Spinal cord (tissue), 10 donors: ENCODE measurements at places on chromosomes 3 and 15.

- no peak for DNase-seq
These were observed 71.0 kb downstream of the EDEM1 start for GRCh38 chr3:5258526-5258925.

DNA sequence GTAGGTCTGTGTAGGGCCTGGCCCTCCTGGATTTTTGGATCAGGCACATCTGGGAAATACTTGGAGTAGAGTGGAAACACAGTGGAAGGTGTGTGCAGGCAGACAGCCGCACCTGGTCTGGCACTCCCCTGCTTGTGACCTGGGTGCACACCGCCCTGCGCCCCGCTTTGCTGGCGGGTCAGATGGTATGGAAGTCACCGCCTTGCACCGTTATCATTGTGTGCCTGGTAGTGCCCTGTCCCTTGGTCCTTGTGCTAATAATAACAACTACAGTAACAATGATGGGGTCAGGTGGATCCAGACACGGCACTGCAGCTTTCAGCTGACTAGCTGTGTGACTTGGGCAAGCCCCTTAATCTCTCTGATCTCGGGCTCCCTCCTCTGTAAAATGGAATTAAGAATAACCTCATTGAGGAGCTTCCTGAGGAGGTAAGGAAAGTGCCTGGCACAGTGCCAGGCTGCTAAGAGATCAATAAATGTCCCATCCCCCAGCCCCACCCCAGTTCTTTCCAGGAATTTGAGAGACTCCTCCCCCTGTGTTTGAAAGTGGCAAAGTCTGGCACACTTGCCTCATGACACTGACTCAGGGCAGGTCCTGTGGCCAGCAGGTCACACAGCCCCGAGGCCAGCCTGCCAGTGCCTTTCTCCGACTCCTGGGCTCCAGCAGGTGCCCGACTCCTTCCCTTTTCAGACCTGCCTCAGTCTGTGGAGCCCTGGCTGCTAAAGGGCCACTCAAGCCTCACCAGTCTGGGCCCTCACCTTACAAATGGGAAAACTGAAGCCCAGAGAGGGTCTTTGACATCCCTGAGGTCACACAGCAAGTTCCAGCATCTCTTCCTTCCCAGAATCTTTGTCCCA lies 9.8 kb downstream of the ISG20 start:
- DNase-seq: no peak

GRCh38 chr3:78781351-78781750 lies 986.4 kb downstream of the ROBO1 start:
- DNase-seq: no peak

DNA sequence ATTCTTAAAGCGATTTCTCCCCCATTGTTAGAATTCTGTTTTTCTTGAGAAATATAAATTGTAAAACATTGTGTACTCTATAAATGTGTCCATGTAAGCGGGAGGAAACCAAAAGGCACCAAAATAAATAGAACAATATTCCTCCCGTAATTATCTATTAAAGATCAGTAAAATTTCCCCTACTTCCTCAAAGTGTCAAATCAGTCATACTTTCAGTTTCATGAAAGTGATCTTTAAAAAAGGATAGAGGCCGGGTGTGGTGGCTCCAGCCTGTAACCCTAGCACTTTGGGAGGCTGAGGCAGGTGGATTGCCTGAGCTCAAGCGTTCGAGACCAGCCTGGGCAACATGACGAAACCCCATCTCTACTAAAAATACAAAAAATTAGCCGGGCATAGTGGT lies 278.9 kb downstream of the MECOM start:
- DNase-seq: no peak

- no peak for DNase-seq
These were observed 6.2 kb downstream of the ZDHHC3 start for GRCh38 chr3:44969828-44970179.

DNA sequence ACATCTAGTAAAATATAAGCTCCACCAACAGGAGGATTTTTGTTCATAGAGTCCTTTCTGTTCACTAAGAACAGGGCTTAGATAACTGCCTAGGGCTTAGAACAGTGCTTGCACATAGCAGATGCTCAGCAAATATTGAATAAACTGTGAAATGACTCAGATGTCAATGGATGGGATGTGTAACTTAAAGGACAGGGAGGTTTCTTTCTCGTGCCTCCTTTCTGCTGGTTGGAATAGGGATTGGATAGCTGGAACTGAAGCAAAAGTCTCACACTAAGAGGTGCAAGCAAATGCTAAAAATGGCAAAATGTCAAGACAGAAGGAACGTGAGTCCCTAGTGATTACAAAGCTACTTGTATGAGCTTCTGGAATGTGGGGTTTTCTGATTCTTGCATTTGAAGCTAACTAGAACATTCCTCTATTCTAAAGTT lies 392.8 kb upstream of the WNT5A start:
- DNase-seq: no peak

DNA sequence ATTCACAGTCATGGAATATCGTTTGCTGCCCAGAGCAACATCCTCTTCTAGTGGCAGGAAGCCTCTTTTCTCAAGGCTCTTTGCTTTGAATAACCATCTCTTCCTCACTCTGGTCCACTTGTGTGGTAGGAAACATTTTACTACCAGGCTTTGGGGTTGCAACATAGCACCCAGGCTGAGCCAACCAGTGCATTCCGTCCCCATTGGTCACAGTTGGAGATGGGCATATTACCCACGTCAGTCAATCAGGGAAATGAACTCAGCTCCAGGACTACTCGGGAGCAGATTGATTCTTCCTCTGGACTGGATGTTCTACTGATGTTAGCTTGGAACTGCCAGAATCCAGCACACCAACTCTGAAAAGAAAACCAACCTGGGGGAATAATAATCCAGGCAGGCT lies 4.2 kb upstream of the PEX5L start:
- DNase-seq: no peak

DNA sequence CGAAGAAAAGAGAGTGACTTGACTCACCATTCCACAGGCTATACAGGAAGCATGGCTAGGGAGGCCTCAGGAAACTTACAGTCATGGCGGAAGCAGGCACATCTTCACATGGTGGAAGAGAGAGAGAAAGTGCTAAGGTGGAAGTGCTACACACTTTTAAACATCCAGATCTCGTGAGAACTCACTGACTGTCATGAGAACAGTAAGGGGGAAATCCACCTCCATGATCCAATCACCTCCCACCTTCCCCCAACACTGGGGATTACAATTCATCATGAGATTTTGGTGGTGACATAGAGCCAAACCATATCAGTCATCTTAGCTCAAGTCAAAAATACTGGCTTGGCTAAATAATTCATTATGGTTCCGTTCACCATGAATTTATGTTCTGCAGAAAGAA lies 45.3 kb upstream of the NEDD4 start:
- DNase-seq: no peak

DNA sequence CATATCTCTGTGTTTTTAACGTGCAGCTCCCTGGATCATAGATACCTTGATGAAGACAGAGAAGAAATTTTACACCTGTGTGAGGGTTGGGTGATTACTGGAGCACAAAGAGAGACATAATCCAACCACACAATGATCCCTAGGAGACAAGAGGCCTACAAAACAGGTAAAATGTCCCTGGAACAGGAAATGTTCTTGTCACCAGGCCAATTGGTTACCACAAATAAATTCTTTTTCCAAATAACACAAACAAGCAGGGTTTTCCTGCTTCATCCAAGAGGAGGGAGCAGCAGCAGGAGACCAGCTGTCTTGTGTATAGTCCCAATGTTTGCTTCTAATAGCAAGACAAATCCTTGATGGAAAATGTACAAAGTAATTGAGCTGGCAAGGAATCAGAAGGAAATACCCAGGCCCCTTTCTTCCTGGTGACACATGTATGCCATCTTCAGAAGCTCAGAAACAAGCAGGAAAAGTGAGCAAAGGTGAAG lies 1.4 kb downstream of the MGLL start:
- DNase-seq: no peak

GRCh38 chr15:36282821-36283220 lies 296.6 kb upstream of the CDIN1 start:
- no peak for DNase-seq

GRCh38 chr3:100882571-100882984 lies 110.6 kb downstream of the ABI3BP start:
- no peak for DNase-seq

GRCh38 chr3:188904670-188905069 lies 267.1 kb upstream of the TPRG1 start:
- DNase-seq: no peak

DNA sequence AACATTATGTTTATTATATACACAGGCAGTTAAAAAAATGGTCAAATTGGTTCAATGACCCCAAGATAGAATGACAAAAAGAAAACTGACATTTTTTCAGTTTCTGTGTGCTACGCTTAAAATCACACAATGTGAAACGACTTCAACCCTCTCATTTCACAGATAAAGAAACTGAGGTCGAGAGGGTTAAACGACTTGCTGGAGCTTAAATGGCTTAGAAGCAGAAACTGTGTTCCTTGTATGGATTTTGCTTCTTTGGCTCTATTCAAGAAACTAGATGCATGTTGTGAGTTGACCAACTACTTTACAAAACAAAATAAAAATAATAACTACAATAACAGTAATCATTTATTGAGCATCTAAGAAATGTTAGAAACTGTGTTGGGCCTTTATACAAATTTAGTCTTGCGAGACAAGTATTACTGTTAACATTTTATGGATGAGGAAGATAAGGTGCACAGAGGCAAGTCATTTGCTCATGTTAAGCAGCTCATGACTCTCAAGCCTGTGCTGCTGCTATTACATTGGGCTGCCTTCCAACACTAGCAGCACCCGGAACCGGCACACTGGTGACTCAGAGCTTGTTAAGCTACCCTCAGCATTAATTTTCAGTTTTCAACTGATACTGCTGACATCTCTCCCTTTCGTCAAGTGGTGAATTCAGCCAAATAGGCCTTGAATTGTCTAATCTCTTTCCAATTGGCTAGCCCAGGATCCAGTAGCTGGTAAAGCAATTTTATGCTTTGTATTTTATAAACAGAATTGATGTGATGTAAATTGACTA lies 487.6 kb downstream of the NAALADL2 start:
- DNase-seq: peak; percentile 37

DNA sequence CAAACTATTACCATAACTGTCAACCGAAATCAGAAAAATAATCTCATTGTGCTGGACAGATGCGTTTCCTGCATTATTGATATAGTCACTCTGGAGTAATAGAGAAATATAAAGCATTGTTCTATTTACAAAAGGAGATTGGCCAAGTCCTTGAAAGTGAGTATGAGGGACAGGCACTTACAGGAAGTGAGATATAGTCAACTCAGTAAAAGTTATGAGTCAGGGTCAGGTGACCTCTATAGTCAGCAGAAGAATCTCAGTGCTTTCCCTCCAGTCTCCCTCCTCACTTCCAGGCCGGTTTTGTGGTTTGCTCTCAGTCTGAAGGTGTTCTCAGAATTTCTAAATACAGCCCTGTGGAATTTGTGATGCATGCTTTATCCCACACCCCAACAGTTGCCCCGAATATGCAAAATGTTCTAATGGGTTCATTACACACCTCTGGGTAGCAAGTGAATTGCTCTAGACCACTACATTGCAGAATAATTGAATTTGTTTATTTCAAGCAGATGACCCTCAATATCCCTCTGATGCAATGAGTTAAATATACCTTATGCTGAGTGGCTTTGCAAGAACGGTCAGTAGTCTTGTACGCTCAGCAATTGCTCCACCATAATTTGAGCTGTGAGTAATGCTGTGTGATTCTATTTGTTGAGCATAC lies 787.7 kb downstream of the MCTP2 start:
- no peak for DNase-seq

- no peak for DNase-seq
These were observed 129.0 kb upstream of the PRICKLE2 start for GRCh38 chr3:64354221-64354620.

GRCh38 chr3:138974462-138974861 lies 27.4 kb downstream of the FOXL2NB start:
- no peak for DNase-seq

DNA sequence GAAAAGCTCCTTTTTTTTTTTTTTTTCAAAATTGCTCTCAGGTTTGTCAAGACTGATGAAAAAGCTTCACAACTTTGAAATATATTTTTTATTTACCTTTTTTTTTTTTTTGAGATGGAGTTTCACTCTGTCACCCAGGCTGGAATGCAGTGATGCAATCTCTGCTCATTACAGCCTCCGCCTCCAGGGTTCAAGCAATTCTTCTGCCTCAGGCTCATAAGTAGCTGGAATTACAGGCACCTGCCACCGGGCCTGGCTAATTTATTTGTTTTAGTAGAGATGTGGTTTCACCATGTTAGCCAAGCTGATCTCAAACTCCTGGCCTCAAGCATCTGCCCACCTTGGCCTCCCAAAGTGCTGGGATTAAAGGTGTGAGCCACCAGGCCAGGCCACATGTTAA lies 1515.0 kb downstream of the OTOL1 start:
- DNase-seq: no peak

DNA sequence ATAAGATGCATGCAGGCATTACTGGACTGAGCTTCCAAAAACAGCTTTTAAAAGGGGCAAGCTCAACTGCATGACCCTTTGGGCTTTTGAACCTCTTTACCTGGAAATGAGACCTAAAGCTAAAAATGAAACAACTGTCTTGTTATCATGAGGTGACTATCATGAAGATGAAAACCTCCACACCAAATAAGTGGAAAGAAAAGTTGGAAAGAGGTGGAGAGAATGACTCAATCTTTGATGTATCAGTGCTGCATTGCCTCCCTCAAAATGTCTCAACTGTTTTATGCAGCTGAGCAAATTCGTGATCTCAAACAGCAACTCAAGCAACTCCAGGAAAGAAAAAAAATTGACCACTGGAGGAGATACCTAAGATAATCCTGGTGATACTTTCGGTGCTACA lies 307.1 kb downstream of the KBTBD8 start:
- DNase-seq: no peak

DNA sequence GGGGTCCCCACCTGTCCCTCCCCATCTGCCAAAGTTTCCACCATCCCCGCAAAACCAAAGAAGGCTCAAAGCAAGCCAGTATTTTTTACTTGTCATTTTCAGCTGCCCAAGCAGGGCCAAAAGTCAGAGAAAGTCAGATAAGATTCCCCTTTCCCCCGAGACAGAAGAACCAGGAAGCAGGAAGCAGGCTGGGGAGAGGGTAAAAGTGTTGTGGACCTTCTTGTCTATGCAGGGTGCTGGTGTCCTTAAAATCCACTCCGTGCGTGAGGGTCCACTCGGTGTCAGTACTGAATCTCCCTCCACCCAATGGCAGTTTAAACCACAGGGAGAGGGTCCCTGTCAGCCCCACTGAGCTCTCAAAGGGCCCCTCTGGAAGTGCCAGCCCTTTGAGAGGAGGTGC lies 20.2 kb upstream of the RPL32 start:
- no peak for DNase-seq

GRCh38 chr15:70650567-70651302 lies 112.6 kb downstream of the UACA start:
- no peak for DNase-seq

DNA sequence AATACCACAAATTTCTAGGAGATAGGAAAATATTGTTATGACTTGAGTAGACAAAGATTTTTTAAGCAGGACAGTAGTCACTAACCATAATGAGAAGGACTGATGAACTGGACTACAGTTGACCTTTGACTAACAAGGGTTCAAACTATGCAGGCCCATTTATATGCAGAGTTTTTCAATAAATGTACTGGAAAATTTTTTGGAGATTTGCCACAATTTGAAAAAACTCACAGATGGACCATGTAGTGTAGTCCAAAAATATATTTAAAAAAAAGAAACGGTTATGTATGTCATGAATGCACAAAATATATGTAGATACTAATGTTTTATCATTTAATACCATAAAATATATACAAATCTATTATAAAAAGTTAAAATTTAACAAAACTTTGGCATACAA lies 151.8 kb downstream of the LRRN1 start:
- no peak for DNase-seq
